NCI-H774 (cell line): ENCODE measurements at places on chromosomes 16 and 17.

- peak; percentile 55 for DNase-seq
Observed at GRCh38 chr16:29107299-29107698, 122.4 kb downstream of the LAT start.

GRCh38 chr16:72913551-72913950 is 134.4 kb downstream of the ZFHX3 start:
- no peak for DNase-seq

DNA sequence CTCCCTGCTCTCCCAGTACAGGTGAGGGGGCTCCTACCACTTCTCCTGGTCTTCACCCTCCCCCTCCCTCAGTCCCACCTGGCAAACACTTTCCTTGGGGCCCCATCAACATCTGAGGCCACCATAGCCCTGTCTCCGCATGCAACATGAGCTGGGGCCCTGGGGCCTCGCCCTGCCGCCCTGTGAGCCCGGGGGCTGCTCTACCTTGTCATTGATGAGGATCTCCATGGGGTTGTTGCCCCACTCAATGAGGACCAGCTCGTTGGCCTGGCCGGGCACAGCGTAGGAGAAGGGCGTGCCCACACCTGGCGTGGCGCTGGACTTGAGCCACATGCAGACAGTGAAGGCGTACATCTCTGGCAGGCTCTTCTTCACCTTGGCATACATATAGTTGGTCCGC is 3.4 kb downstream of the NPTX1 start:
- DNase-seq, result no peak

DNA sequence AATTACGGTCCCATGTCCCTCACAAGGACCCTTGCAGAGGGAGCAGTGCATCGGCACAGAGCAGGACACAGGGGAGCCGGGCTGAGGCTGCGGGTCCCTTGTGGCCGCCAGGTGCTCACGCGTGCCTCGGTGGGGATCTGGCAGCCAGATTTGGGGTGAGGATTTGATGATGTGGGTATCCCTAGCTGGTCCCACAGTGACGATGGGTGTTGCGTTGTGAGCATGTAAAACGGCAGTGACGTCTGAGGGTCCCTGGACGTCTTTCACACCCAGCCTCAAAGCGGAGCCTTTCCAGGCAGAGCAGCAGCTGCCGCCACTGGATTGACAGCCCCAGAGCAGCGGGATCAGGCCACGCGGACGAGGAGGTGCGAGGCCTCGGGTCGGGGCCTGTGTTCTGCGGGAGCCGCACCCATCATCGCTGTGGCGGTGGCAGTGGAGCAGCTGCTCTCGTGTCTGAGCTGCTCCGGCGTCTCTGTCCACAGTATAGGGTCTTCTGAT is 54.6 kb downstream of the WDR45B start:
- DNase-seq, result no peak

- DNase-seq, result no peak
Observed at GRCh38 chr17:6455321-6455705, 11.1 kb downstream of the PIMREG start.

- no peak for DNase-seq
Observed at GRCh38 chr16:29231244-29231643, 175.3 kb downstream of the NPIPB11 start.

GRCh38 chr16:57001026-57001679 is 11.8 kb downstream of the NLRC5 start:
- DNase-seq, result no peak

DNA sequence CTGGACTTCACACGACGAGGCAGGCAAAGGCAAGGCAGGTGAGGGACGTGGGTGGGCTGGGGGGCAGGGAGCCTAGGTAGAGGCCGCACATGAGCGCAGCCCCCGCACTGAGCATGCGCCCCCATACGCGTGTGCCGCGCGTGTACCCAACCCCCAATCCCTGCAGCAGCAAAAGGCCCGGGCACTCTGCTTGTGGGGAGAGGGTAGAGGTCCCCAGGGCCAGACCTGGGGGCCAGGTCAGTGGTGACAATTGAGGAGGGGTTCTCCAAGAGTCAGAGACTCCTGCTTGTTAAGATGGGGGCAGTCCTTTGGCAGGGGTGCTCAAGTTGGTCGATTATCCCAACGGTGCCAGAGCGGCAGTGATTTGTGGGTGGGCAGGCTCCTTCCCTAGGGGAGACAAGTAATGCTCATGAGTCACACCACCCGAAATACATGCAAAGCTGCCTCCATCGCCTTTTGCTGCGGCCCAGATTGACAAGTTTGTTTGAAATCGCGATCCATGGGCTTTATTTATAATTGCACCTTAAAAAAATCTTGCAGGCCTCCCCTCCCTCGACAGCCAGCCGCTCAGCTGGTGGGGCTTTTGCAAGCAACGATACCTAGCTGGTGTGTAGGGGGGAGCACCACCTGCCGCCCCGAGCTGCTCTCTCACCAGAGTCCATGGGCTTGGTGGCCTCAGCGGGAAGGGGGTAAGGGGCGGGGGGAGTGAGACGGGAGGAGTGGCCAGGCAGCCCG is 1.1 kb upstream of the GIT1 start:
- no peak for DNase-seq

GRCh38 chr16:49857423-49858181 is 1.7 kb upstream of the ZNF423 start:
- no peak for DNase-seq

DNA sequence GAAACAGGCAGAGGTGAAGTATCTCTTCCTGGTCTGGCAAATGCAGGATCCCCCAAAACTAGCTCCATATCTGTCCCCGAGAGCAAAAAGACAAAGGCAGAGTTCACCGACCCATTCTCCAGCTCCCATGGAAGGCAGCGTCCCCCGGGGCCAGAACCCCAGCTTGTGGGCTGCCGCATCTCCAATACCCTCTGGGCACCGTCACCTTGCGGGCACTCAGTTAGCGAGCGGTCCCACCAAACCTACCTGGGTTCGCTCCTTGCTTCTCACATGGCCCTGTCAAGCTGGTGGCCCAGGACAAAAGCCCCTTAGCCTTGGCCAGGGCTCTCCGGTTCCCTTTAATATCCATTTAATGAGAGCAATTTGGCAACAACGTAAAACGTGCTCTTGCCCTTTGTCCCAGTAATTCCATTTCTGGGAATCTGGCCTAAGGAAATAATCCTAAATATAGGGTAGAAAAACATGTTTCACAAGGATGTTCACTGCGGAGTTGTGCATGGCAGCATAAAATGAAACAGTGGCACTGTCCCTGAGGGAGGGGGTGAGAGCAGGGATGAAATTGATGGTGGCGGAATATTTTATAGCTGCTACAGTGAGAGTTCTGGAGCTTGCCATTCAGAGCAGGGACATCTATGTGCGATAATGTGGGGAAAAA is 157.1 kb downstream of the CMIP start:
- no peak for DNase-seq

GRCh38 chr16:23229714-23230113 is 47.2 kb downstream of the SCNN1G start:
- no peak for DNase-seq

GRCh38 chr16:66728117-66728787 is 23.2 kb downstream of the DYNC1LI2 start:
- no peak for DNase-seq

- DNase-seq, result peak; percentile 72
Observed at GRCh38 chr16:30985401-30986128, 558 bp downstream of the HSD3B7 start.

- DNase-seq, result peak; percentile 83
Observed at GRCh38 chr17:42405963-42406495, 17.0 kb downstream of the CAVIN1 start.

- no peak for DNase-seq
Observed at GRCh38 chr16:11076259-11077018, 132.1 kb downstream of the CLEC16A start.

DNA sequence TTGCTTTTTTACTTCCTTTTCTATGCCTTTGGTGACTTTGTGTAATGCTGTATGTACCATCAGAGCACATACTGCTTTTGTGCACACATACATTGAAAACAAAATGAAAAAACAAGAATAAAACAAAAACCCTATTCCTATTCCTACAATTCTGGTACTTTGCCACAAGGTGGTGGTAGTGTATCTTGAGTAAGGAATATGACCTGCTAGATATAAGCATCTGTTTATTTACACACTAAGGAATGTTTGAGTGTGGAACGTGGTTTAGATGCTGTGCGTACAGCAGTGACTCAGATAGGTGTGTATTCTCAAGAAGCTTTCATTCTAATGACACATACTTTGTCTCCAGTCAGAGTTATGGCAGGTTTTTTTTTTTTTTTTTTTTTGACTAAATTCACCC is 606.2 kb downstream of the WWOX start:
- no peak for DNase-seq
